ENCODE measurements at places on chromosomes 3 and 15.

DNA sequence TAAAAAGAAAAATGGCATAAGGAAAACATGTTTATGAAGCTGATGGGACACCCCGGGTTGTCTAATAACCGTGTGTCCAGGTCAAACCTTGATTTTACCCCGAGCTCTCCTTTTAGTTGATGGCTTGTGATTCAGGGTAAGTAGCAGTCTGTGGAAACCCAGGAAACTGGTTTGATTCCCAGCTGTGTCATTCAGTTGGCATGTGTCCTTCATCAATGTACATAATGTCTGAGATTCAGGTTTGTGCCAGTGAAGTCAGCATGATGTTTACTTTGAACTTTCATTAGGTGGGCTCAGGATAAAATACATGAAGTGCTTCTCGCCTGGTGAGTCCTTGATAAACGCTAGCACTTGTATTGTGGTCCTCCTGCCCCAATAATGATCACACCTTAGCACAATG is 4.3 kb upstream of the COPG1 start:
- no peak for DNase-seq

GRCh38 chr3:131341761-131342160 is 39.8 kb upstream of the NUDT16 start:
- DNase-seq: no peak

- no peak for DNase-seq
Observed at GRCh38 chr15:52082197-52083036, 30.2 kb downstream of the BCL2L10 start.

- DNase-seq: no peak
Observed at GRCh38 chr15:44038755-44039191, 156.3 kb downstream of the FRMD5 start.
